Astrocyte of the spinal cord (primary cell): ENCODE measurements at places on chromosomes 2 and 18.

GRCh38 chr2:103002954-103003353, 241.1 kb downstream of the TMEM182 start:
- DNase-seq = no peak

DNA sequence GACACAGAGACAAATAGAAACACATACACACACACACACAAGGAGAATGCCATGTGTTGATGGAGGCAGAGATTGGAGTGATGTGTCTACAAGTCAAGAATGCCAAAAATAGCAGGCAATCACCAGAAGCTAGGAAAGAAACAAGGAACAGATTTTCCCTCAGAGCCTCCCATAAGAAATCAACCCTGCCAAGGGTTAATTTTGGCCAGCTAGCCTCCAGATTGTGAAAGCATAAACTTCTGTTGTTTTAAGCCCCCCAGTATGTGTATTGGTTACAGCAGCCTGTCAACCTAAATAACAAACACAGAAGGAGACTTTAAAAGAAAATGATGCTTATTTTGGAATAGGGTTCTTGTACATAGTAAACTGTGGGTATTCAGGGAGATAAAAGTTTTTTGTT, 5.6 kb upstream of the STK39 start:
- DNase-seq = no peak

- no peak for DNase-seq
Measured at GRCh38 chr2:202643012-202643858, 8.5 kb downstream of the FAM117B start.

GRCh38 chr2:177525351-177525924, 132.9 kb downstream of the AGPS start:
- DNase-seq = no peak

DNA sequence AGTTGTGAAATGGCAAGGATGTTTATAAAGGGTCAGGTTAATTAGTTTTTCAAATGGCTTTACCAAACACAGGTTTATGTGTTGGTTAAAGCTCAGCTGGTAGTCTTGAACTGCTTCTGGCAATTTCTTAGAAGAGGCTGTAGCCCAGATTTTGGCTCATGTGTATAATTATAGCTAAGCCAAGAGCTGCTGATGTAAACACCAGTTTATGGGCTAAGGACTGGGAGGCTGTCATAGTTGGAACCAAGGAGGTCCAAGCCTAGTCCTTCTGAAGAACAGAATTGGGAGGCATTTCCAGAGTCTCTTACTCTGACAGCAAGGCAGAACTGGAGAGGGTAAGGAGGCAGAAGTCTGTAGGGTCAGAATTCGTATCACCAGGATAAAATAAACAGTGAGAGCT, 25.4 kb downstream of the UBE2E3 start:
- no peak for DNase-seq

- DNase-seq = no peak
Measured at GRCh38 chr2:175063741-175064140, 58.6 kb upstream of the CHN1 start.

DNA sequence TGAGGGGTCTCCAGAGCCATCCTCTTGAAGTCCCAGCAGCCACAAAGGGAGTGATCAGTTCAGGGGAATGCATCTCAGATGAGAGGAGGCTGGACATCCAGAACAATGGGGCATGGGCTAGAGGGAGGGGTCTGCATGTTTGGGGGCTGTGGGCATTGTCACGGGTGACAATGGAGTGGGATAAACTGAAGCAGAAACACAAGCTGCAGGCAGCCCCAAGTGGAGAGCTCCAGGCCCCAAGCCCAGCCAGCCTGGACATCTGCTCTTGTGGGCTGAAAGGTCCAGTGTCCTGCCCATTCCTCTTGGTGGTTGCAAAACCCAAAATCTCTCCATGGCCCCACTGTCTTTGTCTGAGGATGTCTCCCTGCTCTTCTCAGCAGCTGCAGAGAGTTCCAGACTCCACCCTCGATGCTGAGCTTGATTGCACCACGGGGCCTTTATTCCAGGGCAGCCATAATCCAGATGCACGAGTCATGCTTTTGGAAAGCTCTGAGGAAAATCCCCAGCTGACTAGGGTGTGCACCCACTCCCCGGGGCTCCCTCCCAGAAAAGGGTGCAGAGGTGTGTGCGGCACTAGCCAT, 149.4 kb downstream of the TNS1 start:
- DNase-seq = no peak
